HCT116 (cell line): ENCODE measurements at places on chromosomes 4 and X.
A peak's percentile ranks its signal among the peaks of the same experiment; 100 is the strongest.

- H3K36me3 ChIP-seq, result no peaks in the 10 kb centered on the region
- peaks cover 6% of the 10 kb centered on the region; the same call in 1 of the 2 replicates for H3K4me1 ChIP-seq
- no peak overlapping the region for H3K4me3 ChIP-seq
- DNase-seq, result no peak
- H3K27ac ChIP-seq, result no peak overlapping the region
- H3K27me3 ChIP-seq, result 0 out of 2 replicates have a peak, but pooled peaks cover 4% of the 10 kb centered on the region
Observed at GRCh38 chr4:7121866-7122653, 54.2 kb upstream of the GRPEL1 start.

- H3K4me1 ChIP-seq, result no peaks in the 10 kb centered on the region
- H3K27me3 ChIP-seq, result no peaks in the 10 kb centered on the region
- no peak for DNase-seq
- no peaks in the 10 kb centered on the region for H3K36me3 ChIP-seq
- H3K27ac ChIP-seq, result no peak overlapping the region
Observed at GRCh38 chrX:64395568-64395929, 297 bp upstream of the MTMR8 start.

GRCh38 chr4:76892601-76893000, 5.3 kb downstream of the SOWAHB start:
- H3K27me3 ChIP-seq, result no peaks in the 10 kb centered on the region
- H3K4me3 ChIP-seq, result no peak overlapping the region
- no peaks in the 10 kb centered on the region for H3K4me1 ChIP-seq
- DNase-seq, result no peak
- H3K27ac ChIP-seq, result no peak overlapping the region
- H3K36me3 ChIP-seq, result no peaks in the 10 kb centered on the region

- H3K4me3 ChIP-seq, result no peak overlapping the region
- no peaks in the 10 kb centered on the region for H3K4me1 ChIP-seq
- DNase-seq, result no peak
- no peak overlapping the region for H3K27ac ChIP-seq
- H3K36me3 ChIP-seq, result no peaks in the 10 kb centered on the region
Observed at GRCh38 chr4:156252358-156252921, 298.8 kb upstream of the CTSO start.

DNA sequence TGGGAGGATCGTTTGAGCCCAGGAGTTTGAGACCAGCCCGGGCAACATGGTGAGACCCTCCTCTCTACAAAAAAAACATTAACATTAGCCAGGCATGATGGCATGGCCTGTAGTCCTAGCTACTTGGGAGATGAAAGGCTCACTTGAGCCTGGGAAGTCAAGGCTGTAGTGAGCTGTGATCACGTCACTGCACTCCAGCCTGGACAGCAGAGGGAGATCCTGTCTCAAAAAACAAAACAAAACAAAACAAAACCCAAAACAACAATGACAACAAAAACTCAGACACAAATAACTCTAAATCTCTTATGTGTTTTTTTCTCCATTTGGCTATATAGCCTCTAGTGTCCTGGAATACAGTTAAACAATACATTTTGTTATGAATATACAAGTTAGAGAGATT, 127.3 kb upstream of the STK26 start:
- no peak overlapping the region for H3K27ac ChIP-seq
- H3K4me1 ChIP-seq, result no peaks in the 10 kb centered on the region
- peaks cover 5% of the 10 kb centered on the region; the same call in 1 of the 2 replicates for H3K27me3 ChIP-seq

DNA sequence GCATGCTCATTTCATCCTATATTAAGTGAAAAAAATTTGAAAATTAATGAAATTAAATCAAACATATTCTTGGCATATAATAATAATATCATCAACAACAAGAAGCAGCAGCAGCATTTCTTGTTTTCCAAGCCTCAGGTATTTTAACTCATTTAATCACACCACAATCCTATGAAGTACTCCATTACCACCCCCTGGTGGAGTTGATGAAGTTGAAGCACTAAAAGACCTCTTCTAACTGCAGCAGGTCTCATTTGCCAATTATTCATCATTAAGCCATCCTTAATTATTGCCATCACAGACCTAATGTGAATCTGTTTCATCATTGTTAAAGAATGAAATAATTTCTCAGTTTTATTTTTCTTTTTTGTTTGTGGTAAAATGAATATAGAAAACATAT, 801.4 kb upstream of the GRID2 start:
- no peak overlapping the region for H3K4me3 ChIP-seq
- H3K27me3 ChIP-seq, result no peaks in the 10 kb centered on the region
- peak; percentile 18 for DNase-seq
- H3K4me1 ChIP-seq, result no peaks in the 10 kb centered on the region

GRCh38 chr4:51840781-51841180, 2.2 kb upstream of the DCUN1D4 start:
- no peak overlapping the region for H3K27ac ChIP-seq
- no peaks in the 10 kb centered on the region for H3K36me3 ChIP-seq
- H3K27me3 ChIP-seq, result no peaks in the 10 kb centered on the region
- peaks cover 20% of the 10 kb centered on the region for H3K4me1 ChIP-seq
- DNase-seq, result no peak
- H3K4me3 ChIP-seq, result no peak overlapping the region

DNA sequence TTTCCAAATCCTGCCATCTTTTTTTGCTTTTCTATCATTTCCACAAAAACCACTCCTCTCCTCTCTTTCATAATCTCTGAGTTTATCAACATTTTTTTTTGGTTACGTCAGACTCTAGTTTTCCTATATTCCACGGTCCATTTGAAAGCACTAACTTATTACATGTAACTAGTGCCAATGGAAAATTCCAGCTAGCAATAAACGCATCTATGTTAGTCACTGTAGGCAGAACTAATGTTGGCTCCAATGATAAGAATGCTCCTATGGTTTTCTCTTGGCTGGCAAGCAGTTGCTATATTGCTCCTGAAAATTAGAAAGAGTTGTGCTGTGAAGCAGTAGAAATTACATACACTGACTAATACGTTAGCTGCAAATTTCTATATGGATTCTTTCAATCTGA, 634.6 kb upstream of the FTHL17 start:
- no peaks in the 10 kb centered on the region for H3K4me1 ChIP-seq
- H3K27ac ChIP-seq, result no peak overlapping the region
- no peaks in the 10 kb centered on the region for H3K27me3 ChIP-seq

GRCh38 chr4:73221734-73222133, 36.9 kb downstream of the ANKRD17 start:
- DNase-seq, result no peak
- no peaks in the 10 kb centered on the region for H3K36me3 ChIP-seq
- H3K4me3 ChIP-seq, result no peak overlapping the region
- H3K4me1 ChIP-seq, result peaks cover 4% of the 10 kb centered on the region; the same call in 1 of the 2 replicates

GRCh38 chr4:184011826-184012380, 106.8 kb downstream of the STOX2 start:
- H3K27me3 ChIP-seq, result no peaks in the 10 kb centered on the region
- no peak overlapping the region for H3K4me3 ChIP-seq
- H3K36me3 ChIP-seq, result no peaks in the 10 kb centered on the region
- no peaks in the 10 kb centered on the region for H3K4me1 ChIP-seq
- DNase-seq, result no peak

GRCh38 chr4:140935254-140935653, 179.1 kb upstream of the TBC1D9 start:
- no peak for DNase-seq
- no peak overlapping the region for H3K27ac ChIP-seq
- no peaks in the 10 kb centered on the region for H3K27me3 ChIP-seq
- H3K4me3 ChIP-seq, result no peak overlapping the region
- H3K36me3 ChIP-seq, result no peaks in the 10 kb centered on the region
- H3K4me1 ChIP-seq, result no peaks in the 10 kb centered on the region

DNA sequence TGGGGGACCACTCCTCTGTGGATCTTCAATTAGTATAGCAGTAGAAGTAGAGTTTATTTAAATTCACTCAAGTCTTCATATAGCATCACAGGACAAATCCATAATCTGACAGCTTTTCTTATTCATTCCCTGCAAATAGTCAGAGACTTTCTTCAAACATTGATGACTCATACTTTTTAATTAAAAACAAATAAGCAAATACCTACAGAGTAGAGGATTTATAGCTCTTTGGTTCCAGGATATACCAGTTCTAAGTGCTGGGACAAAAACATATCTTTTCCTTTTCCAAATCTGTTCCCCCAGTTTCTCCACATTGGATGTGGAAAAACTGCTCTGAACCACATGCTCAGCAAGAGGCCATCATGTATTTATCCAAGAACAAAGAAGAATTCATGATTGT, 24.1 kb downstream of the EMCN start:
- no peaks in the 10 kb centered on the region for H3K27me3 ChIP-seq
- no peak overlapping the region; the same call in 1 of the 2 replicates for H3K27ac ChIP-seq
- H3K36me3 ChIP-seq, result no peaks in the 10 kb centered on the region
- no peaks in the 10 kb centered on the region for H3K4me1 ChIP-seq

GRCh38 chrX:93591398-93591797, 82.0 kb downstream of the NAP1L3 start:
- DNase-seq, result no peak
- H3K36me3 ChIP-seq, result no peaks in the 10 kb centered on the region
- H3K4me1 ChIP-seq, result no peaks in the 10 kb centered on the region

- H3K36me3 ChIP-seq, result no peaks in the 10 kb centered on the region
- no peak overlapping the region for H3K27ac ChIP-seq
- no peaks in the 10 kb centered on the region for H3K27me3 ChIP-seq
- H3K4me1 ChIP-seq, result no peaks in the 10 kb centered on the region
Observed at GRCh38 chrX:80216086-80216485, 201.5 kb downstream of the TBX22 start.

DNA sequence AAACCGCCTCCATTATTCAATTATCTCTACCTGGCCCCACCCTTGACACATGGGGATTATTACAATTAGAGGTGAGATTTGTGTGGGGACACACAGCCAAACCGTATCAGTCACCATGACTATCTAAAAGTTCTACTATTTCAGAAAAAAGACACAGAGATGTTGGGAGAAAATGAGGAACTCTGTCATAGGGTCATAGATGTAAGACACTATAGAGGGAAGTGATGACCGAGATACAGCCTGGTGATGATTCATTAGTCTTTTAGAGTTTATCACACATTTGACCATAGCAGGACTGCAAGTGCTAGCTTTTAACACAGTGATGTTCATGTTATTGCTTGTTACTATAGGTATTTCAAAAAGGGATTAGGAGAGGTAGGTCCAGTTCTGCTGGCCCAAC, 357.0 kb upstream of the AADAT start:
- no peaks in the 10 kb centered on the region for H3K36me3 ChIP-seq
- no peak for DNase-seq
- H3K27ac ChIP-seq, result no peak overlapping the region
- H3K27me3 ChIP-seq, result no peaks in the 10 kb centered on the region
- H3K4me3 ChIP-seq, result no peak overlapping the region
- no peaks in the 10 kb centered on the region for H3K4me1 ChIP-seq

DNA sequence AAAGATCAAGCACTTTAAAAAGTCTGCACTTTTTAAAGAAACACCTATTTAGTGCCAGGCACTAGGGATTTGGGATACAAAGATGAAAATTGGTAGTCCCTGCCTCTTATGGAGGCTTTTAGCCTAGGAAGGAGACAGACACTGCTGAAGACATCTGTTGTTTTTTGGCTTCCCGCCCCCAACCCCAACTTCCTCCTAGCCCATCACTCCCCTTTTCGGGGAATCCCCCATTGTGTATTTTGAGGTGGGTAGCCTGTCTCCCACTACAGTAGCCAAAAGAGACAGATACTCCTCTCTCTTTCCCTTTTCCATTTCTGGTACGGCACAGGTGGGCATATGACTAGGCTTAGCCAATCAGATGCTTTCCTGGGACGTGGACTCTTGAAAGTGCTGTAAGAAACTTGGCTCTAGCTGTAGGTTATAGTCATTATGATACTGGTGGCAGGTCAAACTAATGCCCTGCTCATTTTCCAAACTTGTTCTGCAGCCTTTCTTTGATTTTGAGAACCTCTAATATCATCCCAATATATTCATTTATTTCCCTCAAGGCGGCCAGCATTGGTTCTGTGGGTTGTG, 194.6 kb upstream of the RBPJ start:
- no peak overlapping the region for H3K4me3 ChIP-seq
- DNase-seq, result no peak
- no peaks in the 10 kb centered on the region for H3K27me3 ChIP-seq
- no peak overlapping the region for H3K27ac ChIP-seq
- H3K36me3 ChIP-seq, result no peaks in the 10 kb centered on the region

- peaks cover 11% of the 10 kb centered on the region; the same call in 1 of the 2 replicates for H3K27me3 ChIP-seq
- no peaks in the 10 kb centered on the region for H3K4me1 ChIP-seq
- no peaks in the 10 kb centered on the region for H3K36me3 ChIP-seq
Observed at GRCh38 chr4:71229477-71230270, 109.1 kb upstream of the SLC4A4 start.

- peaks cover 84% of the 10 kb centered on the region for H3K4me1 ChIP-seq
- no peak overlapping the region for H3K4me3 ChIP-seq
- H3K27ac ChIP-seq, result peak overlapping the region; percentile 94
- DNase-seq, result no peak
- peaks cover 12% of the 10 kb centered on the region; the same call in 1 of the 2 replicates for H3K36me3 ChIP-seq
Observed at GRCh38 chrX:45775468-45775867, 574.8 kb upstream of the DIPK2B start.

DNA sequence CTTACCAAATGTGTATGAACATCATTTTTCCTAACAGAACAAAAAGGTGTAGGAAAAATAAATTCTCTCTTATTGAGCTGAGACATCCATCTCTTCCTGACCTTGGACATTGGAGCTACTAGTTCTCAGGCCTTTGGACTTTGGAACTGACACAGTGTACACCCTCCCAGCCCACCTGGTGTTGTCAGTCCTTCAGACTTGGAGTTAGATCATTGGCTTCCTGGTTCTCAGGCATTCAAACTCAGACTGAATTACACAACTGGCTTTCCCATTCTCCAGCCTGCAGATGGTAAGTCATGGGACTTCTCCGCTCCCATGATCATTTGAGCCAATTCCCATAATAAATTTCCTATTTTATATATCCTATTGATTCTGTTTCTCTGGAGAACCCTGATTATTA, 84.8 kb upstream of the EDNRA start:
- no peaks in the 10 kb centered on the region for H3K4me1 ChIP-seq
- H3K27me3 ChIP-seq, result no peaks in the 10 kb centered on the region
- H3K4me3 ChIP-seq, result no peak overlapping the region
- no peak for DNase-seq

- no peaks in the 10 kb centered on the region for H3K4me1 ChIP-seq
- no peak overlapping the region for H3K4me3 ChIP-seq
- no peaks in the 10 kb centered on the region for H3K36me3 ChIP-seq
- DNase-seq, result no peak
- H3K27ac ChIP-seq, result no peak overlapping the region
- no peaks in the 10 kb centered on the region for H3K27me3 ChIP-seq
Observed at GRCh38 chr4:95415346-95415771, 133.4 kb downstream of the UNC5C start.

- no peak for DNase-seq
- no peak overlapping the region for H3K4me3 ChIP-seq
- no peaks in the 10 kb centered on the region for H3K4me1 ChIP-seq
- no peaks in the 10 kb centered on the region for H3K36me3 ChIP-seq
- no peak overlapping the region for H3K27ac ChIP-seq
- peaks cover 6% of the 10 kb centered on the region; the same call in 1 of the 2 replicates for H3K27me3 ChIP-seq
Observed at GRCh38 chr4:42523066-42523718, 125.9 kb downstream of the SHISA3 start.

GRCh38 chr4:8594097-8595038, 1.8 kb downstream of the CPZ start:
- H3K36me3 ChIP-seq, result no peaks in the 10 kb centered on the region
- peak; percentile 64 for DNase-seq
- H3K4me3 ChIP-seq, result no peak overlapping the region
- no peak overlapping the region for H3K27ac ChIP-seq
- H3K4me1 ChIP-seq, result peaks cover 3% of the 10 kb centered on the region; the same call in 1 of the 2 replicates

- H3K4me3 ChIP-seq, result no peak overlapping the region
- H3K27ac ChIP-seq, result no peak overlapping the region
- H3K4me1 ChIP-seq, result no peaks in the 10 kb centered on the region
- H3K36me3 ChIP-seq, result no peaks in the 10 kb centered on the region
Observed at GRCh38 chr4:40264497-40264896, 67.7 kb downstream of the RHOH start.
